Central memory CD4-positive, alpha-beta T cell (primary cell): ENCODE measurements at places on chromosomes 2 and 18.

DNA sequence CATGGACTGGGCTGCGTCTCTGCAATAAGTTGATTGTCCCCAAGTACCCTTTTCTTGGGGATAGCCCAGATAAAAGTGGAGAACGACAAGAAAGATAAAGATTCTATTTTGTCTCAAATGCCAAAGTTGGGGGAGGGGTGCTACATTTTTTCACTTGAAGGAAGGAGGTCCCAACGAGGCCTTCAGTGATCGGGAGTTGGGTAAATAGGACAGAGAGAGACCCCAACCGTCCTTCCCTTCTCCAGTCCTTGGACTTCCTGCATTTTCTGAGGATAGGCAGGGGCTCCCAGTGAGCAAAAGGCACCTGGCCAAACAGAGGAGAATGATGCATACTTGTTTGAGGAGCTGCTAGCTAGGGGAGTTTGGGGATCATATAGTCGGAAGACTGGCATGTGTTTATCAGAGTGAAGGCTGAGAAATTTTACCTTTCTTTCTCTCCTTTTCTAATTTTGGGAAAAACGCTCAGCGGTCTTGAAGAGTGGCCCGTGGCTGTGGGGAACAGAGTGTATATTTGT is 3.5 kb upstream of the EN1 start:
- no peak for DNase-seq

DNA sequence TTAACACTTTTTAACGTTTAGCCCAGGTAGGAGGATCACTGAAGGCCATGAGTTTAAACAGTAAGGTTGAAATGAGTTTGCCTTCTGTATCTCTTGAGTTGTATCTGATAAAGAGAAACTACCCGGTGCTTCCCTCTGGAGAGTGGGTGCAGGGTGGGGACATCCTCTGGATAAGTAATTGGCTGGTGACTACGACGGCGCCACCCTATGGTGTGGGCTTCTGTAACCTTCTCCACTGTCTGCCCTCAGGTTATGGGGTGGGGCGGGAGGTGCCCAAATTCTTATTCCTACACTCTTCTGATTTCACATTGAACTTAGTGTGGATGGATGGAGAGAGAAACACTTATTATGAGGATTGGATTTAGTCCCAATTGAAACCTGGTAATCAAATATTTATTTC is 68.8 kb downstream of the LDLRAD4 start:
- no peak for DNase-seq

GRCh38 chr2:229032608-229033234 is 238.4 kb downstream of the PID1 start:
- no peak for DNase-seq

DNA sequence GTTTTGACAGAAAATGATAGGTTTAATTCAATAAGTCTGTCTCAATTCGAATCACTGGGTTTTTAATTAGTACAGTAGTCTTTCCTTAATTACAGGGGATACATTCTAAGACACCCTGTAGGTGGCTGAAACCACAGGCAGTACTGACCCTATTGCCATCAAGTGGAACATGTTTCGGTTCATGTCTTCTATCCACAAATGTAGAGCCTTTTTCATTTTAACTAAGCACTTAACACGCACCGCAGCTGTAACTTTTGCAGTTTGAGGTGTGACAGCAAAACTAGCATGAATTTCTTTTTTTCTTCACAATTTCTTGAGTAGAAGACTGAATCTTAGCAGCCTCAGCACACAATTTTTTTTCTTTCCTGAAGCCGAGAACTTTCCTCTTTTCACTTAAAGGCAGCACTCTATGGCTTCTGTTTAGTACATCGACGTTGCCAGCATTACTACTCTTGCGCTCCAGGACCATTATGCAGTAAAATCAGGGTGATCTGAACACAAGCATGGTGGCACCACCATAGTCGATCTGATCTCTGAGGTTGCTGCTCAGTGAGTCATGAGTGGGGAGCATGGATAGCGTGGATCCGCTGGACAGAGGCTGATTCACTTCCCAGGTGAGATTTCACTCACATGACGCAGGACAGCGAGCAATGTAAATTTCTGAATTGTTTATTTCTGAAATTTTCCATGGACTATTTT is 805.1 kb downstream of the RNF144A start:
- DNase-seq = no peak

DNA sequence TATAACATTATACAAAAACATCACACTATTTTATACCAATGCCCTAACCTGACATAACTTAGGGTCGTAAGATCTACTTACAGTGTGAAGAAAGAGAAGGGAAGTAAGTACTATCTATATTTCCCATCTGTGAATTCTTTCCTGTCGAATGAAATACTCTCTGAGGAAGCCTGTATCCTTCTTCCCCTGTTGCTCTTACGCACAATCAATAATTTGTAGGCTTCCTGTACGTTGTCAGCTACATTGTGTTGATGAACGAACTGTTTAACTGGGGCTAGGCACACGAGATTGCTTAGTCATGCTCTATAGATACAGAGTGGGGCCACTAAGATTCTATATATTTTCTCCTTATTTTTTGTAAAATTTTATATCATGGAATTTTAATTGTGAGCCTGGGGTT is 1125.0 kb upstream of the CELF4 start:
- no peak for DNase-seq

- no peak for DNase-seq
These were observed 96.9 kb downstream of the TGOLN2 start for GRCh38 chr2:85230679-85231467.

DNA sequence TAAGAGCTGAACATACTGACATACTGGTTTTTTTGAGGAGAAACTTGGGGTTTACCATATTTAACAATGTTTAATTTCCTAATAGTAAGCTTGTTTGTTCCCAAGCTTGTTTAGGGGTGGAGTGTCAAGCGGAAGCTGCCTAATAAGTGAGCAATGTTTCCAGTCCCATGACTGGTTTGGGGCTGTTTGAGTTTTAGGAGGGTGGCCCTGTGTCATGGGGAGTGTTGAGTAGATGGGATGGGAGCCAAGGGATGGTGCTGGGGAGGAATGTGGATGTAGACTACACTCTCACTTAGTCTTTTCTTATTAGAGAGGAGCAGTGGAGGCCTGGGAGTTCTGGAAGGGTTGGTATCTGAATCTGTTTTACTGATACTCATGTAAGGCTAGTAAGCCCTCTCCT is 128.5 kb downstream of the TANC1 start:
- no peak for DNase-seq

DNA sequence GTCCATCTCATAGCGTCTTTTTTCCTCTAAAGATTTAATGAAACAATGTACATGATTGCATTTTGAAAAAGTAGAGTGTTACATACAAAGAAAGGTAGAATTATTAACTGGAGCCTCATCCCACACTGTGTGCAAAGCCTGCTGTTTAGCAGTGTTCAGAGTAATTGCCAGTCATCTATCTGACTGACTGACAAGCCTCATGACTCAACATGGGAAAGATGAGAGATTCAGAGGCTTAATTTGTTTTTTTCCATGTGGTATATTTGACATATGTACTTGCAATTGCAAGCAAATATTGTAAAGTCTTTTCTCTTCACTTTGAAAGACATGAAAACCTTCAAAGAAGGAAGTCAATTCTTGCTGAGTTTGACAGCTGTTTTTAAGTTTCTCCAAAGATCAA is 14.7 kb downstream of the PCARE start:
- no peak for DNase-seq

DNA sequence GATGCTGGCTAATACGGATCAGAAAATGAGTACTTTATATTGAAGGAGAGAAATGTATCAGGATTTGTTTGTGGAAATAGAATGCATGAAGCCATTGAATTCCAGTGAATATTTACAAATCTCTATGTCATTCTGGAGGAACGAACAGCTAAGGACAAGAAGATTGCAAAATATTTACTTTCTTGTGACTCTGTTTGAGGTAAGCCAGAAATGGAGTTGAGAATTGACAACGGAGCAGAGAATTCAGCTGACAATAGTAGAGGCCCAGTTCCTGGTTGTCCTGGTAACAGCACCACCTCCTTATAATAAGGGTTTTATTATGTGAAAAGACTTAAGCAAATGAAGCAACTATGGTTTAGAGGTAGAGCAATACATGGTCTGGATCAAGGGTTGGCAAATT is 349.2 kb downstream of the ADCYAP1 start:
- no peak for DNase-seq

GRCh38 chr2:44836174-44836573 is 105.3 kb upstream of the SIX3 start:
- no peak for DNase-seq

DNA sequence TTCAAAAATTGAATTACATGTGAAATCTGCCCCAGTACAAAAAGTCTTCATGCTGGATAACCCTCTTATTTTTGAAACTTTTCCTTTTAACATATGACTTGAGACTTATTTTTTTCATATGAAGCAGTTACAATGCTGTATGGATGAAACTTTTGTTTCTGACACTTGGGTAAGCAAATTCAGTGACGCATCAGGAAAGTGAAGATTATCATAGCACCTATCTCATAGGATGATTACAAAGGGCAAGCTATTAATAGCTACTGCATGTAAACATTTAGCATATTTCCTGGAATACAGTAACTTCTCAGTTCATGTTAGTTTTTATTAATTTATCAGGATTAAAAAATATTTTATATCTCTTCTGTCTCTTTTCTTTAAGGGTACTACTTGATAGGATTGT is 1109.2 kb downstream of the LRP1B start:
- no peak for DNase-seq

GRCh38 chr2:130376433-130377293 is 20.8 kb downstream of the PTPN18 start:
- no peak for DNase-seq

DNA sequence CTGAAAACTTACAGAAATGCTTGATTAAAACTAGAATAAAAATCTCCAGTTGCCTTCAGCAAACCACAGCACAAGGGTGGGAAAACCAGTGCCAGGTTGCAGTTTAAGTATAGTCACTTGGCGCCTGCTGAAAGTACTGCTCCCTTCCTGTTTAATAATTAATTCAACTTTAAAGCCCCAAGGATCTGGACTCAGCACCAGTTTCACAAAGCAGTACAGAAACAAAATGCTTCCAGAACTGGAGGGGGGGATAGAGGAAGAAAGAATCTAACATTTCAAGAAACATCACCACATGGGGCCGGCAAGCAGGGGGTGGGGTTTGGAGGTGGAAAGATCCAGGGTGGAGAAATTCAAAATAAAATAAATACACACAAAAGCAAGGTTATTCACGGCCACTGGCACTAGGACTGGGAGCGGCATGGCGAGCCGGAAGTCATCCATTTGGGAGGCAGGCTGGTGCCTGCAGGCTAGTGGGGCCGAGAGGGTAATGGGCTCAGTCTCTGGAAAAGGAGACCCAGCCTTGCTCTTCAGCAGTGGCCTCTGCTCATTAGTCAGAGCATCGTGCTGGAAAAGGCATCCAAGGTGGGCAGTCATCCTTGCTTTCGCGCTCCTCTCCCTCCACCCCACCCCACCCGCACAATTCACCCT is 85.8 kb downstream of the POU3F3 start:
- DNase-seq = no peak

- no peak for DNase-seq
These were observed 64.2 kb downstream of the RBM43 start for GRCh38 chr2:151197184-151198108.
